ENCODE measurements at places on chromosomes 2 and 18. TPM values are rescaled to one million over a fixed set of nuclear protein-coding genes. Genes with fewer than 3 reads are reported as not detected.

ZEB2 gene
- 12.2 TPM for total RNA-seq

HMSD gene
- total RNA-seq = 1.2 TPM

GPN1 gene
- 47.9 TPM for total RNA-seq

NLRC4 gene
- not detected for total RNA-seq

PCARE gene
- not detected for total RNA-seq

LDLRAD4 gene
- 28.5 TPM for total RNA-seq

SLC38A11 gene
- total RNA-seq = not detected

DCAF17 gene
- total RNA-seq = 19.7 TPM

SERPINB13 gene
- total RNA-seq = not detected

MARCO gene
- not detected for total RNA-seq

PLCL1 gene
- 2.2 TPM for total RNA-seq

CDH7 gene
- not detected for total RNA-seq

NR4A2 gene
- 1.9 TPM for total RNA-seq

ID2 gene
- total RNA-seq = 173 TPM

MCFD2 gene
- total RNA-seq = 46.2 TPM

IL1R2 gene
- not detected for total RNA-seq

FAM237A gene
- not detected for total RNA-seq

MDH1B gene
- total RNA-seq = 0.09 TPM

ALPP gene
- total RNA-seq = not detected

HOXD4 gene
- not detected for total RNA-seq

TFCP2L1 gene
- total RNA-seq = 0.02 TPM

UGT1A10 gene
- total RNA-seq = not detected

TMEM37 gene
- total RNA-seq = not detected

NEU2 gene
- total RNA-seq = not detected

GKN1 gene
- not detected for total RNA-seq

DLGAP1 gene
- total RNA-seq = not detected

RAD51AP2 gene
- total RNA-seq = not detected

VWA3B gene
- not detected for total RNA-seq

WNT10A gene
- total RNA-seq = 0.16 TPM

SLC19A3 gene
- not detected for total RNA-seq

DYNAP gene
- not detected for total RNA-seq

TGFA gene
- total RNA-seq = 0.07 TPM

CLK1 gene
- total RNA-seq = 130 TPM

PSD4 gene
- total RNA-seq = 302 TPM

MSTN gene
- not detected for total RNA-seq

AGFG1 gene
- total RNA-seq = 74.5 TPM

DSG3 gene
- not detected for total RNA-seq

KIF1A gene
- total RNA-seq = 0.41 TPM

GREB1L gene
- not detected for total RNA-seq

POTEE gene
- 3.4 TPM for total RNA-seq

SKOR2 gene
- not detected for total RNA-seq

G6PC2 gene
- not detected for total RNA-seq

CPO gene
- total RNA-seq = not detected

CRYBA2 gene
- total RNA-seq = not detected

MAP4K3 gene
- total RNA-seq = 12.5 TPM

VIT gene
- total RNA-seq = not detected

THSD7B gene
- not detected for total RNA-seq

CNGA3 gene
- total RNA-seq = not detected

ZNF516 gene
- 1.1 TPM for total RNA-seq

RNF25 gene
- 20.7 TPM for total RNA-seq

EHBP1 gene
- total RNA-seq = 24.7 TPM
